ENCODE measurements at places on chromosomes 2 and 18.

DNA sequence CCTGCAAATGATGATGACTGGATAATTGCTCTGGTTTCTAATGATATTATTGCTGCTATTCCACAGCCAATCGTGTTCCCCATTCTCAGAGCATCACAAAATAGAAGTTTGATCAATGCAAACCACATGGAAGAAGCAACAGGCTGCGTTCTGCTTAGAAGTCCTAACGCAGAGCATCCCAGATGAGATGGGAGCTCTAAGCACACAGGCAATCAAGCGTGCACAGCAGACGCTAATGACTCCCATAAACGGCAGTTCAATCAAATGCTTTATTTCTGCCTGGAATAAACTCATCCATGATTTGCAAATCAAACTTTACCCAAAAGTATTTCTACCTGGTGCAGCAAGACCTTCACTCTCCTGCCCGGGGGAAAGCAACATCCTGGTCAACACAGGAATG is 304.2 kb downstream of the FBXO15 start:
- DNase-seq = no peak

DNA sequence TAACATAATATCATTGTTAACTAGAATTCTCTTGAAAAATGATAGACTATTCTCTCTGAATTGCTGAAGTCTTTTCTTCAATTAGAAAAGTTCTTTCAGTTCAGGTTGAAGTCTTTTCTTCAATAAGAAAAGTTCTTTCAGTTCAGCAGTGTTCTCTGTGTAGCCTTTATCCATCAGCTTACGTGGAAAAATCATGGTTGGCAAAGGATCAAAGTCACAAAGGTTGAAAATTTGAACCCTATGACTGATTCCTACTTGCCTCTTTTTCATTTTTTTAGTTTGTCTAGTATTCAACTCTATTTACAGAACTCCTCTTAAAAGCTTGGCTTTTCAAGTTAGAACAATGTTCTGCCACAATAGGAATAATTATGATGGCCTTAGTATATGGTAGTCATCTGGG is 25.8 kb downstream of the CAVIN2 start:
- DNase-seq = no peak

- no peak for DNase-seq
These were observed 28.7 kb upstream of the C1D start for GRCh38 chr2:68091439-68092034.

DNA sequence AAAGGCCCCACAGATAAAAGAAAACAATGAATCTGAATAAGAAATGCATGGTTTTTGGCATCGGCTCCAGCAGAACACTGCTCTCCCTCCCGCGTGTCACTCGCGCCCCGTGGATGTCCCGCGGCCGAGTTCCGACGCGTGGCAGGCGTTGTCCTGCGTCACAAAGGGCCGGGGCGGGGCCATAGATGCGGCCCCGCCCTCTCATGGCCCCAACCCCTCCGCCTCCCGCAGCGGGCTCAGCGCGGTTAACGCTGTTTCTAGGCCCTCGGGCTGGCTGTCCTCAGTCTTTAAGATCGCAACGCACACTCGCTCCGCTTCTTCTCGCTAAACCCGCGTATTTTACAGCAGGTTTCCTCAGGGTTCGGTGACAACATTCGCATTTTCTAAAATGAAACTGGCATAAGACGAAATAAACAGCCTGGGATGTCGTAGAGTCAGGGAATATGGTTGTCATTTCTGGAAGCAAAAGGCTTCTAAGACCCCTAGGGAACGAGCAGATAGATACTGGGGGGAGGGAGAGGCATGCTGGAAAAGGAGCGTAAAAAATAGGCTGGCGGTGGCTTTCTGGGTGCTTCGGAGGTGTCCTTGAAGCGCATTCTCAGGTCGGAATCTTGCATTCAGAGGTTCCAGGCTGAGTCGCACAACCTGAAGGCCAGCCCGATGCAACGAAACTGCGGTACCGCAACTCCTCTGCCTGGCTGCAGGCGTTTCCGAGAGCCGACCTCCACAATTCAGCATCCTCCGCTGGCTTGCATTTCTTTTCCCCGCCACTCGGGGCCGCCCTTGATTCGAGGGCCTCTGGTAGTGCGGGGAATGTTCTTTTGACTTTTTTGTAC is at the start of gene FKBP7:
Gene FKBP7, minus strand, starts transcription at position 162 of the 836 bp plus-strand sequence. Its CDS starts 101 bp downstream, at position 61.
- peak; percentile 85 for DNase-seq

Data from amniotic stem cell (primary cell).